SW 1271 (cell line): ENCODE measurements at places on chromosomes 2 and 18.

GRCh38 chr2:124559236-124559635 lies 534.1 kb downstream of the CNTNAP5 start:
- no peak for DNase-seq

DNA sequence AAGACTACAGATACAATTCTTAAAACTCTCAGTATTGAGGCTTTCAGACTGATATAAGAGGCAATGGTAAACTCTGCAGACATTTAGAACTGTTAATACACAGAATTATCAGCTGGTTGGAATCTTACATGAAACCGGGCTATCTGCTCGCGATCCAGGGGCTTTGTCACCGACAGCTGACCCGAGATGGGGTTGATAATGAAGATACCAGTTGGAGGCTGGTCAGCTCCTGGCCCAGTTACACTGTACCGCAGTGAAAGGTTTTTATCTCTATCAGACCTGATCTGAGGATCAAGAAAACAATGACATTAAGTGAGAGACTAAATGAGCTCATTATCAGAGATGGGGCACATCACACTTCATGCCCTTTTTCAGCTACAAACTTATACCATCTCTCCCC lies 167.3 kb downstream of the CDH2 start:
- no peak for DNase-seq

DNA sequence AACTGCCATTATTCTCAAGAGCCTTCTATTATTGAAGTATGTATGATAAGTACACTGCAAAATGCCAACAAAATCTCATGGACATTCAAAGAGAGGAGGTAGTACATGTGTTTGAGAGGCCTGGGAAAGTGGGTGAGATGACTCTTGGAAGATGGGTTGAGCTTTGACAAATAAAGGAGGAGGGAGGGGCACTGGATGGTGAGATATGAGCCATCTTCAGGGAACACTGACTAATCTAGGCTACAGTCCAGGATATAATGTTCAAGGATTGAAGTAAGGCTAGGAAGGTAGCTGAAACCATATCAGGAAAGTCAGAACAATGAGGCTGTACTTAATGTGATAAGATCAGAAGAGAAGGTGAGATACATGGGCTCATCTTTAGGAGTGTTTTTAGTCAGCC lies 559.7 kb downstream of the ZEB2 start:
- DNase-seq = no peak

- DNase-seq = no peak
Observed at GRCh38 chr2:240510513-240511210, 47.1 kb downstream of the ANKMY1 start.

GRCh38 chr2:190069936-190070696 lies 7.6 kb upstream of the MSTN start:
- peak; percentile 77 for DNase-seq

- peak; percentile 79 for DNase-seq
Observed at GRCh38 chr2:187580462-187581124, 26.4 kb upstream of the TFPI start.

GRCh38 chr2:230927711-230928341 lies 2.8 kb upstream of the GPR55 start:
- no peak for DNase-seq

GRCh38 chr2:226771067-226771466 lies 28.6 kb downstream of the IRS1 start:
- no peak for DNase-seq

- DNase-seq = no peak
Observed at GRCh38 chr2:54671875-54672589, 51.4 kb upstream of the EML6 start.

DNA sequence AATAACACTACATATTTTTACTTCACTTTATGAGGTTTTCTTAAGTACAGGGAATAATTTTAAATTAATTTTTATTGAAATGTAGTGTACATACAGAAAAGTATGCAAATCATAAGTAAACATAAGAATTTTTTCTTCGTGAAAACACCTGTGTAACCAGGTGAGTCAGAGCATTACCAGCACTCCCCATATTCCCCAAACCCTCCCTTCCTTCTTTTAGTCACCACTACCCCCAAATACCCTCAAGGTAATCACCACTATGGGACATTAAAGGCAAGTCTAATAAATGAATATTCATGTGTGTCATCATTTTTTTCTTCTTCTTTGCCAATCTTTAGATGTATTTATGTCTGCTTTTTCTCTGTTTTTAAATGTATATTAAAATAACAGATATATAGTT lies 139.9 kb upstream of the LTBP1 start:
- DNase-seq = no peak

GRCh38 chr2:74702001-74702715 lies 48.1 kb downstream of the SEMA4F start:
- no peak for DNase-seq

- DNase-seq = no peak
Observed at GRCh38 chr2:126788113-126788512, 110.6 kb upstream of the TEX51 start.

- no peak for DNase-seq
Observed at GRCh38 chr2:119241205-119241532, 17.5 kb downstream of the STEAP3 start.

- DNase-seq = no peak
Observed at GRCh38 chr18:71846716-71847115, 697.4 kb downstream of the CBLN2 start.

DNA sequence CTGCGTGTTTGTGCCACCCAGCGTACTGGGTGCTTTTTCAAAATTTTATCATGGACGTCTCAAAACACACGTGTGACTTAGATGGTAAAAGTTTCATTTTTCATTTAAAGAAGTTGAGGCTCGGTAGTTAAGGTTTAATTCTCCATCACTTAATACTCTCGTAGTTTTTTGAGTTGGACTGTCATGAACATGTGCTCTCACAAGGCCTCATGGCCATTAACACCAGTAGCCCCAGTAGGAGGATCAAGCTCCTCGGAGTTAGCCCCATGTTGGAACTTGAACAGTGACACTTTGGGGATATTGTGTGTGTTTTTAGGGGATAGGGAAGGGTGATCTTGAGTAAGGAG lies 15.3 kb downstream of the NMUR1 start:
- peak; percentile 7 for DNase-seq
